ENCODE measurements at places on chromosomes 16 and 17.
A peak's percentile ranks its signal among the peaks of the same experiment; 100 is the strongest.

- DNase-seq = peak; percentile 22
Measured at GRCh38 chr17:57823469-57824401, 26.1 kb downstream of the MRPS23 start.

DNA sequence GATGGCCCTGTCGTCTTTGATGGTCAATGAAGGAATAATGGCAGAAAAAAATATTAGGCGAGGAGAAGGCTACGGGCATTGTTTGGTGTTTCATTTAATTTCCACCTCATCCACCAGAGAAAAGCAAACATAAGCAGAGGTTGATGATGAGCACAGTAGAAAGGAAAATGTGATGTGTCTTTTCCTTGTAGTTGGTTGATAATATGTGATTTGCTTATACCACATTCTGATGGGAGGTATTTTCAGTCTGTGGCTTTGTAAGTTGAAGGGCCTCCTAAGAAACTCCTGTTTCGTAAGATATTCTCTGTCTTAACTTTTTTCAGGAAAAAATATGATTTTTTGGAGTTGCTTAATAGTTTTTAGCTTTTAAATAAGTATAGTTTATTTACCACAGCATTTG, 215.7 kb downstream of the PRKCA start:
- DNase-seq = no peak

DNA sequence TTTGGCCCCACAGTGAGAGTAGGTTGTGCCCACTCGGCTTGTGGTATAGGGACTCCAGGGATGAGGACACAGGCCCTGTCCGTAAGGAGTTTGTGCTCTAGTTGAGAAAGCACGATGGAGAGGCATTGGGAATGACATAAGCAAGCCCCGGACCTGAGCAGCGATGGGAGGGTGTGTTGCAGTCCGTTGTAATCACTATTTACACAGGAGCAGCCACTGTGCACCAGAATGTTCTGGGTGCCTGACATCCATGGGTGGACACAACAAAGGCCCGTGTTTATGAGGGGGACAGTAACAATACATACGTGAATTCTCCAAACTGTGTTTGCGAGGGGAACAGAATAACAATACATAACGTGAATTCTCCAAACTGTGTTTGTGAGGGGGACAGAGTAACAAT, 86.8 kb downstream of the NPIPB11 start:
- no peak for DNase-seq

DNA sequence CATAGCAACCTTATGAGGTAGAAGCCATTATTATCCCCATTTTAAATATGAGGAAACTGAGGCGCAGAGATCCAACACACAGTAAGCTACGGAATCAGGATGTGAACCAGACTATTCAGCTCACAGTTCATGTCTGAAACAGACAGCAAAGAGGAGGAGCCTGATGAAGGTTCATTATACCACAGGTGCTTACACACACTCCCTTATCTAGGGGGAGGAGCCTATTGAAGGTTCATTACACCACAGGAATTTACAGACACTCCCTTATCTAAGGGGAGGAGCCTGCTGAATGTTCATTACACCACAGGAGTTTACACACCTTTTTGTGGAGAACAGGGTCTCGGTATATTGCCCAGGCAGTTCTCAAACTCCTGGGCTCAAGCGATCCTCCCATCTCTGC, 21.9 kb downstream of the C16orf95 start:
- peak; percentile 5 for DNase-seq

GRCh38 chr16:2160915-2161551, 5.5 kb downstream of the TRAF7 start:
- DNase-seq = no peak

DNA sequence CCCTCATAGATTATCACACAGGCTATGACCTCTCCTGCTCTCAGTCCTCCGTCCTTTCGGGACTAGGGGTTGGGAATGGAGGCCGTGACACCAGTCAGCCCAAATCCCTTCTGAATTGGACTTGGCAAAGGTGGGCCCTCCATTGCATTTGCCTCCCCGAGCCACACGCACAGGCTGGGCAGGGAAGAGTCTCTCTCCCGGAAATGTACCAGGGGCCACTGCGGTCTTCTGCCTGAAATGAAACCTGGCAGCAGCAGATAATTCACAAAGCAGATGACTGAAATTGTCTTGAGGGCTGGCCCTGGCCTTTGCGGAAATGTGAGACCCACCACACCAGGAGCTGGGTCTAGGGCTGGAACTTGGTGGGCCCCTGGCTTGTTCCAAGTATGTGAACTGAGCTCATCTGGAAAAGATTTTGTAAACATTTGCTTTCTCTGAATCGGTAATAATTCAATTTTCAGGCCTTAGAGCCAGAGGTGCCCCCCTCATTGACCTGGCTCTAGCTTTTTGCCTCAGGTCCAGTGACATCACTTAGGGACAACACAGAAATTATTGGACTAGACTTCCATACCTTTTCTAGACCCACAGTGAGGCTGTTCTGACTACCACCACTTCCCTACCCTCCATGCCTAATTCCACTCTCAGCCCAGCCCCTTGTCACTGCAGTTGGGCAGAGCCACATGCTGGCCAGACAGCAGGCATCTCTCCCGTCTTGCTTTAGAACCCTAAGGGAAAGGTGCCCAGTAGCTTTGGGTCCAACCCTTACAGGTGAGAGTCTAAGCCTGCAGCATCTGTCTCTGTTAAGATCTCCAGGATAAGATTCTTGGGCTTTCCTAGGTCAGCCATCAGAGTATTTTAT, 75.2 kb downstream of the CCDC182 start:
- DNase-seq = no peak

GRCh38 chr17:14604591-14605266, 303.8 kb downstream of the HS3ST3B1 start:
- peak; percentile 76 for DNase-seq

DNA sequence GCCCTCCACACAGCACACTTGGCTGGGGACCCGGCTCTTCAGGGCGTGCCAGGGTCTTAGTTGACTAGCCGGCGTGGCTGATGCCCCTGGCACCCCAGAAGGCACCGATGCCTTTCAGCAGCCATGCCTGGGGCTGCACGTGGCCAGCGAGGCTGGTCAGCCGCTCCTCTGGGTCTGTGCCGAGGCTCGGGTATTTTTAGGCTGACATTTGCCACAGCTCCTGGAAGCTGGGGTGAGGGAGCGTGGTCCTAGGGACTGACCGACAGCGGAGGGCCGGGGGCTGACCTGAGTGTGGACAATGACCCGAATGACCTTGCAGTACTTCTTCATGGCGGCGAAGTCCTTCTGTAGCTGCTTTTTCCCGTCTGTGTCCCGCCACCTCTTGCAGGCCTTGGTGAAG, 3.9 kb downstream of the RPL3L start:
- DNase-seq = no peak

- DNase-seq = peak; percentile 55
Measured at GRCh38 chr17:75776386-75777295, 8.0 kb upstream of the UNK start.

DNA sequence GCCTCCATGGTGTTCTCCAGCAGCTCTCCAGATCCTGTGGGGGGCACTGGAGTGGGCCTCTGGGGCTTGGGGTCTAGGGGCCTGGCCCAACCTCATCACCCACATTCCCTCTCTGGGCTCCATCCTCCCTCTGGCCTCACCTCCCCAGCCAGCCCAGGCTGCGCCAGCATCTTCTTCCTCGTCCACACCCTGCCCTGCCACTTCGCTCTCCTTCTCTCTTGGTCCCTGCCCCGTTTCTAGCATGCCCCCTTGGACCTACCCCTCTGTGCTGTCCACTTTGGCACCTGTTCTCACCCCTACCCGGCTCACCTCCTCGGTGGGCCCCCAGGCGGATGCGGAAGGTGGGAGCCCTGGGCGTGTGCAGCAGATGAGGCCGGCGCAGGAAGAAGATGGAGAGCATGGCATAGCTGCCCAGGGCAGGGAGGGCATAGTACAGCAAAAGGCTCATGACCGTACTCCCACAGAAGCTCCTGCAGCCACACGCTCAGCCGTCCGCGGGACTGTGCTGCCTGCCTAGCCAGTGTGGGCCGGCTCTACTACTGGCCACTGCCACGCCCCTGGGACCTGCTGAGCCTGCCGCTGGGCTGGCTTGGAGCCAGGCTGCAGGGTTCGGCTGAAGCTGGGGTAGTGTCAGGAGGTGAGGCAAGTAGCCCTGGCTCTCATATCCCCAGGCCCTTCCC, at the start of gene GDPD3:
GDPD3 (minus strand) TSS at position 507 of the 680 bp plus-strand sequence; CDS start at position 448, 59 bp downstream.
- no peak for DNase-seq

DNA sequence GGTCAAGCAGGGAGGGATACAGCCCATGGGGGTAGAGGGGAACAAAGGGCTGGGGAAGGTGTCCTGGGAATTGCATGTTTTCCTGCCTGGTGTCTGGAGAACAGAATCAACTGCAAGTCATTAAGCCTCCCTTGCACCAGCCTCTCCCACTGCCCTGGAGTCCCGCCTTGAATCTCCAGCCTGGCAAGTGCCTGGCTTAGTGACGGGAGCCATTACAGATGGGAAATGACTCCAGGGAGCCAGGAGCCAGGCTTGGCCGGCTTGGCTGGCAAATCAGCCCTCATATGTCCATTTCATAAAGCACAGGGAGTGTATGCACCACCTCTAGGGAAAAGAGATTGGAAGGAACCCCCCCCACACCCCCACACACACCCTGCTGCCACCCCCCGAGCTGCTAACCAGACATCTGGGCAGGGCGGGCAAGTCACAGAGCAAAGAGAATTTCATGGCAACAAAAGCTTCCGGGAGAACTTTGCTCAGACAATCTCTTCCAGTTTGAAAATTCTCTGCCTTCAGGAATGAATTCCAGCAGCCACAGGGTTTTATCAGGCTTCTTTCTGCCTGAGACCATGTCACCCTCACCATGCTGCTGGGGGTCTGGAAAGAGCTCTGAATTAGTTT, 127.7 kb downstream of the NTN1 start:
- DNase-seq = no peak

DNA sequence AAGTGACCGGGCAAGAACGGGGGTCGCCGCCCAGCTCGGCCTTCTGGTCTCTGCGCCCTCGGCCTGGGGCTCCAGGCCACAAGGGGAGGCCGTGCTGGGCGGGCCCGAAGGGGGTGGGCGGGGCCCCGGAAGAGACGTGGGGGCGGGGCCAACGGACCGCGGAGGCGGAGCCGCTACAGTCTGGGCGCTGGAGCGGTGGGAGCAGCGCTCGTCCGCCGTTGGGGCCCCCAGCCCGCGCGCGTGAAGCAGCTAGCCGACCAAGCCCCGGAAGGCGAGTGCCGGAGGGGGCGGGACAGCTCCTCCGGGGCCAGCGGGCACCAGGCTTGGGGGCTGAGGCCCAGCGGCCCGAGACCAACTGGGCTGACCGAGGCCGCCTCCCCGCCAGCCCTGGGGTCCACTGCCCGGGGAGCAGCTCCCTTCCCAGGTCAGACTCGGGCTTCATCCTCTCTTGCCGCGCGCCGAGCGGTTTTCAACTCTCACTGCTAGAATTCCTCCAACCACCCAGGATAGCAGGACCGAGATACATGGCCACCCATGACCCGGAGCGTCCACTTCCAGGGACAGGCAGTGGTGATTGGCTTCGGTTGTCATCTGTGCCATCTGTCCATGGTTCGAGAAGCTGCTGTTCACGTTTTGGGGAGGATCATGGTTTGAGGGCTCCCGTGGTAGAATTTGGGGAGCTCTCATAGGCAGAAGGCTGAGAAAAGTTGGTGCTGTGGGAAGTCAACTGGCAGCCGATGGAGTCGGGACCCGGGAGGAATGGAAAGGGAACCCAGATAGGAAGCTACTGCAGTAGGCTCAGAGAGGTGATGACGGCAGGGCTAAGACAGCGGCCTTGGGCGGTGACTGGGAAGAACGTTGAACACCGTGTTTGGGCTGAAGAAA, 44.6 kb upstream of the LCMT1 start:
- DNase-seq = peak; percentile 84

- DNase-seq = no peak
Measured at GRCh38 chr17:74964988-74965622, 7.5 kb downstream of the HID1 start.

GRCh38 chr17:66673668-66674276, 161.1 kb upstream of the CACNG5 start:
- peak; percentile 23 for DNase-seq

- DNase-seq = peak; percentile 19
Measured at GRCh38 chr17:42141382-42141781, 13.4 kb downstream of the RAB5C start.

DNA sequence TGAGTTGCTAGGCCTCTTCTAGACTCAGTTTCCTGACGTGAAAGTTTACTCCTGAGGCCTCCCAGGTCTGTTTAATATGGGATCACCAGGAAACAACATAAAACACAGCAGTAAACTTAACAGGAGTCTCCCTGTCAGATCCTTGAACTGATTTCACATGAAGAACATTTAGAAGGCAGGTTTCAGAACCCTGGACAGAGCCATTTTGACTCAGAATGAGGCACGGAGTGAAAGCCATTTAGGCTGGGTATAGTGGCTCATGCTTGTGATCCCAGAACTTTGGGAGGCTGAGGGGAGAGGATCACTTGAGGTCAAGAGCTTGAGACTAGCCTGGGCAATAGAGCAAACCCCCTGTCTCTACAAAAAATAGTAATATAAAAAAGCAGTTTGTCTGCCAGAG, 289.1 kb downstream of the CA10 start:
- peak; percentile 2 for DNase-seq

GRCh38 chr17:50194140-50194933, 7.1 kb downstream of the COL1A1 start:
- DNase-seq = no peak

DNA sequence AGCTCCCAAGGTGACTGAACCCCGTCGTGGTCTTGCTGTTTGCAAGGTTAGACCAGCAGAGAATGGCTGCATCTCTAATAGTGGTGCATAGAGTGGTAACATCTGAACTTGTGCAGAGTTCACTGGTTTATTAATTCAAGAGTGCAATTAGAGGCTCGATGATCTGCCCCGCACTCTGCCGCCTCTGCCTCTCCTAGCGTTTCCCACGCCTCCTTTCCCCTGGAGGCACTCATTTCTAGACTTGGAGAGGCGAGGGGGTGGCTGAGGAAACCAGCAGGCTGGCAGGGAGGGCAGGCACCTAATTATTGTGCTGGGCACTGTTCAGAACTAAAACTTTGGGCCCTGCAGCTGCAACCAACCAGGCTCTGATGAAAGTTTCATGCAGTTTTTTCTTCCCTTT, 363.5 kb upstream of the EEF2KMT start:
- no peak for DNase-seq

GRCh38 chr17:51228161-51228560, 31.7 kb downstream of the MBTD1 start:
- DNase-seq = peak; percentile 19

GRCh38 chr16:65525707-65526106, 403.8 kb upstream of the CDH11 start:
- DNase-seq = no peak

DNA sequence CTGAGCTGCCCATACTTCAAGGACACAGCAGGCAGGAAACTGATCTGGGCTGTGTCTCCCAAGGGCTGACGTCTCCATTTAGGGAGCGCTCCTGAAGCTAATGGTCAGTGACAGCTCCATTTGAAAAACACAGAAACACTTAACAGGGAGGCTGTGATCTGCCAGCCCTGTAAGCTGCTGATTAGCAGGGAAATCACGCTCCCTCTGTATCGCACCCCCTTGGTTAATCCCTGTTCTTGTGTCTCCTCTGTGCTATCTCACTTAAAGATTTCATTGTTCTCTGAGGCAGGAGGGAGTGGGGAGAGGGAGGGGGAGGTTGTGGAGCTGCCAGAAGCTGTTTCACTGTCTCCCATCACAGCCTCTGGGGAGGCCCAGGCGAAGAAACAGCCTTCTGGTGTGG, 47.4 kb upstream of the CACNG3 start:
- no peak for DNase-seq

Data from inflammatory macrophage treated with lipopolysaccharide for 4 hours (primary cell).